Activated T-cell treated with anti-CD3 and anti-CD28 coated beads for 24 hours (primary cell): ENCODE measurements at places on chromosomes 3 and 15.
A peak's percentile ranks its signal among the peaks of the same experiment; 100 is the strongest.

DNA sequence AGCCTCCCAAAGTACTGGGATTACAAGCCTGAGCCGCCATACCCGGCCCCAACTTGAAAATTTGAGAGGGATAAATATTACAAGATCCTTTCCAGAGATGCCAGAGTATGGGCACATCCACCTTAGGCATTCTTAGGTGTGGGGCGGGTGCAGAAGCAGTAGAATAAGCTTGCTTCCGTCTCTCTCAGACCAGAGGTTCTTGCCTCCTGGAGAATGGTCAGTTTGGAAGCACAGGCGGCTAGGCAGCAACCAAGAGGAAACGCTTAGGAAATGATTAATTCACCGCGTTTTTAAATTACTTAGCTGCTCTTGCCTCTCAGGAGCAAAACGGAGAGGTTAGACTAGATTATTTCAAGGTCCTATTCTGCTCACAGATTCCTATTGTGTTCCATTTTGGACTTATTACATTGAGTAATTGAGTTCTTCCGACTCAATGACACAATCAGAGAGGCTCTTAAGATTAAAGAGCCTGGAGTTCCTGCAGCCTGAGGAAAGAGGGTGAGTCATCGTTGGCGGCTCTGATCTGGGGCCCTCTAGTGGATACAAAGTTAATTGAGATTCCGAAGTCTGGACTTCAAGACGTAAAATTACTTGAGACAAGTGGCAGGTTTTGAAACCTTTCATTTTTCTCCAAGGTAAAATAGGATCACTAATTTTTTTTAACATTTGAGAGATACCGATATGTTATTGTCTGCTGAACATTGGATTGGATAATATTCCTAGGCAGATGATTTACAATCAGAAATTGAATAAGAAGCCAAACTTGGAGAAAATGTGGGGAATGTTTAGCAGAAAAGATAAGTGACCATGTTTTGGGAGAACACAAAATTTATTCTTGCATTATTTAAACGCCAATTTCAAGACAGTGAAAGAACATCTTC is 5.8 kb upstream of the TOPAZ1 start:
- peak; percentile 45 for DNase-seq

GRCh38 chr15:28109626-28110455 is 10.7 kb upstream of the OCA2 start:
- DNase-seq = no peak

- no peak for DNase-seq
Measured at GRCh38 chr3:50184242-50184978, 7.0 kb upstream of the GNAT1 start.

DNA sequence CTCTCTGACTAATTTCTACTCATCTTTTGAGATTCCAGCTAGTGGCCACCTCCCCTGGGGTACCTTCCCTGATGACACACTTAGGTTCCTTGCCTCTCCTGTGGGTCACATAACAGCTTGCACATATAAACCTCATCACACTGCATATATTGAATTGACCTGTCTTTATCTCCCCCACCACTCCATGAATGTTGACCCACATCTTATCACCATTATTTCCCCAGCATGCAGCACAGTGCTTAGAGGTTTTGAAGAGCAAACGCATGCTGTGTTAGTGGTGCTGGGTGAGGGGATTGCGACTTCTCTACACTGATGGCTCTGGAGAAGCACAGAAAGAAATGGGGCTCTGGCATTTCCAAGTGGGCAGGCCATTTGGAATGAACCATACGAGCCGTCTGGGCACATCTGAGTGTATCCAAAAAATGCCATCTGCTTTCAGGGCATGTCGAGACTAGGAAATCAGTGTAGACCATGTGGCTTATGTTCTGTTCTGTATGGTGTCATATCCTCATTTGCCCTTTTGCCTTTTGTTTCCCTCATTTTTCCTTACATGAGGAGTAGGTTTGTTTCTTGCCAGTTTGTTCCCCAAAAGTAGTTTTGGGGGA is 333.2 kb upstream of the TRIM42 start:
- no peak for DNase-seq

DNA sequence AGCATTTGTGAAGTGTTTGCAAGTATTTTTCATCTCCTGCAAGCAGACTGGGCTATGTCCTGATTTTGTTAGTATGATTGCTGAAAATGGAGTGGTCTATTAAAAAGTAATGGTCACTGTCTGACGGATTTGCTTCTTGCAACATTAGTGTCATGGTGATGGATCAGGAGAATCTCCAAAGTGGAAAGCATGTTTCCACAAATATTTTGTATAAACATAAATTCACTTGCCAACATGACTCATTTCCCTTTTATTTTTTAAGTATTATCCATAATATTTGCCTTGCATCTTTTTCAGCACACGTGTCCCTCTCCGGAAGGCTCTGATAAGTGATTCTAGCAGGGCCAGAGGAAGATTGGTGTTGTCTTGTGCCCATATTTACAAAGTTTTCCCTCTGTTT is 27.4 kb upstream of the CACNA2D3 start:
- DNase-seq = no peak

DNA sequence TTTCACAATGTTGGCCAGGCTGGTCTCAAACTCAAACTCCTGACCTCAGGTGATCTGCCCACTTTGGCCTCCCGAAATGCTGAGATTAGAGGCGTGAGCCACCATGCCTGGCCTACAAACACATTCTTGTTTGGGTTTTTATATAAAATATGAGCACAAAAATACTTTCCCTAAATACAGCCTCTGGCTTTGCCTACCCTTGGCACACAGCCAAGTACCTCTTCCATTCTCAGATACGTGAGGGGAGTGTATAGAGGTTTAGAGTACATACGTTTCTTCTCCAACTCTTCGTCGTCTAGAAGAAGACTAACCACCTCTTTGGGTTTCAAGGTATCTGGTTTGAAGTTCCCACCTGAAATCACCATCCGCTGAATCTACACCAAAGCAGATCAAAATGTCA is 33.5 kb downstream of the CHAC1 start:
- no peak for DNase-seq

- DNase-seq = no peak
Measured at GRCh38 chr3:17832016-17832415, 89.6 kb upstream of the TBC1D5 start.

DNA sequence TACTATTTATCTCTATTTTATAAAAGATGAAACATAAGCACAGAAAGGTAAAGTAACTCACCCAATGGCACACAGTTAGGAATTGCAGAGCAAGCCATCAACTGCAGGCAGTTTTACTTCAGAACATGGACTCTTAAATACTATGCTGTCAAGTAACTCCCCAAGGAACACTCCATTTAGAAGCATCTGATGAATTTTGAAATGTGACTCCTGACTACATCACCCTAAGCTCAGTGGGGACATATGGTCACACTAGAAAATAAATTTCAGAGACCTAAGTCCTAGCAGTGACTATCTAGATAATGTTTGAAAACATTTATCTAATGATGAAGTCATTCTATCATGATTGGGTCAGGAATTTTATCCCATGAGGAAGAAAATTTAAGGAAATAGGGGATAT is 272.8 kb upstream of the ARRDC4 start:
- no peak for DNase-seq

DNA sequence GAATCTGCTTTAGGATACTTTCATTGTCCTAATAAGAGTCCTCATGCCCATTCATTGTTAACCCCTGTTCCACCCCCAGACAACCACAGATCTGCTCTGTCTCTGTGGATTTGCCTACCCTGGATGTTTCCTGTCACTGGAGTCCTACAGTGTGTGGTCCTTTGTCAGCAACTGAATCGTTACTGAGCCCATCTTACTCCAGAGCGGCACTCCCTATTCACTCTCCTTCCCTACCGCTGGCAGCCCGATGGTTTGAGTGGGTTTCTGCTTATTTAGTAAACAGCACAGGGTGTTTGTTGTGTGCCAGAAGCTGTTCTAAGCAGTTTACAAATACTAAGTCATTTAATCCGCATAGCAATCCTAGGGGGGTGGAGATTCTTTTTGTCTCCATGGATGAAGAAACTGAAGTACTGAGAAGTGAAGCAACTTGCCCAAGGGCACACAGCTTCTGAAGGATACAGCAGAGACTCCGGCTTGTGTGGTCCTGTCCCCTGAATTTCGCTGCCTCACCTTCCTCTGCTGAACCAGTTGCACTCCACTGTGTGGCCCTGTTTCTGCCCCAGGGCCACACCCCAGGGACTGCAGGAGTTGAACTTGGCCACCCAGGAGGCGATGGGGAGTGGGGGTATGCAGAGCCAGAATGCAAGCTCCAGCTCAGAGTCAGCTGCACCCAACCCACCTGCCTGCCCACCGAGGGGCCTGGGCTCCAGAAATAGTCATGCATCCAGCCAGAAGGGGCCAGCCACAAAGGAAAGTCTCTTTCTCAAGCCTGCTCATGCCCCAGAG is 56.5 kb upstream of the SLC6A1 start:
- no peak for DNase-seq

DNA sequence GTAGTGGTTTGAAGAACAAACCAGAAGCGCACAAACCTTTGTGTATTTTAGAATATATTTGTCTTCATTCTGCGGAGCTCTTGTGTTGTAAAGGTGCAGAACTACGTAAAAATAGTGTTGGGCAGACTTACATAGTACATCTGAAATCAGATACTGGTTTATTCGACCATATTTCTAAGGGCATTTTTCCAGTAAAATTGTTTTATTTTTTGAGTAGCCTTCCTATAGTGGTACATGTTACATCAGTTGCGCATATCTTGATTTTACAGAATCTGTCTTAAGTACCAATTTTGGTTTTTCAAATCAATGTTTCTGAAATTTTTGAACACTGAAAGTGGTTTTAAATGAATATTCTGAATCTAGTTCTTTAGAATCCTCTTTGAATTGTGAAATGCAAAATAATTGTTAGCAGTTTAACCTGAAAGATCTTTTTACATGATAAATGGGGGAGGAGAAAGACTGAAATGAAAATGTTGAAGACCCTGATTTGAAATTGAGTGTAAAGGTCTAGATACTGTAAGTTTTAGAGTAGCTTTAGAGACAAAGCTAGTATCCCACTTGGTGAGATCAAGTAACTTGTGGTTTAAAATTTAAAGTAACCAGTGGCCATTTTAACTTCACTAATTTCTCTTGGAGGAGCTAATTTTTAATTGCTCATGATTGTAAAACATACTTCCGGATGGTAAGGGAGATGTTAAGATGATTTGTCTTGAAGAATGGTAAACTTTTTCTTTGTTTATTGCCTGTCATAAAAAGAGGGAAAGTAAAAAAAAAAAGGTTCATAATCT is 15.5 kb upstream of the CHD2 start:
- no peak for DNase-seq

DNA sequence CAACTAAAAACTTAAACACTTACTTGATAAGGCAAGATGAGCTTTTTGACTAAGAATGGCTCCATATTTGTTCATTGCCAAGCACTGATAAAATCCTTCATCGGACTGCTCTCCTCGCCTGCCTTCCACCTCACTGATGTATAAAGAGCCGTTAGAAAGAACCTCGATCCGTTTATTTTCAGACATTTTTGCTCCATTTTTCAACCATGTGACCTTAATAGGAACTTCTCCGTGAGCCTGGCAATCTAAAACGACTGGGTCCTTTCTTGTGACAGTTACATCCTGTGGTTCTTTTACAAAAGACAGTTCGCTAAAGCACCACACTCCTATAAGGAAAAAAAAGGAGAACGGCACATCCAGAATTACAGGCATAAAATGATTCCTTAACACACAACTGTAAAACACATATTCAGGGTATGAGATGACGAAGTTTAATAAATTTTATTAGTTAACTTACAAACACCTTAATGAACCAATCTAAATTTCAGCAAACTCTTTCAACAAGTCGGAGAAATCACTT is 2.5 kb downstream of the PRTG start:
- DNase-seq = no peak

GRCh38 chr15:39919411-39919747 is 687 bp downstream of the GPR176 start:
- DNase-seq = no peak

DNA sequence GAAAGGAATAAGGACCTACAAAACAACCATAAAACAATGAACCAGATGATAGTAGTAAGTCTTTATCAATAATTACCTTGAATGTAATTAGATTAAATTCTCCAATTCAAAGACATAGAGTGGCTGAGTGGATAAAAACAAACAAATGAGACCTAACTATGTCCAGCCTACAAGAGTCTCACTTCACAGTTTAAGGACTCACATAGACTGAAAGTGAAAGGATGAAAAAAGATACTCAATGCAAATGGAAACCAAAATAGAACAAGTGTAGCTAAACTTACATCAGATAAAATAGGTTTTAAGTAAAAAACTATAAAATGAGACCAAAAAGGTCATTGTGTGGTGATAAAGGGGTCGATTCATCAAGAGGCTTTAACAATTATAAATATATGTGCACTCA is 21.9 kb upstream of the NR1I2 start:
- no peak for DNase-seq

DNA sequence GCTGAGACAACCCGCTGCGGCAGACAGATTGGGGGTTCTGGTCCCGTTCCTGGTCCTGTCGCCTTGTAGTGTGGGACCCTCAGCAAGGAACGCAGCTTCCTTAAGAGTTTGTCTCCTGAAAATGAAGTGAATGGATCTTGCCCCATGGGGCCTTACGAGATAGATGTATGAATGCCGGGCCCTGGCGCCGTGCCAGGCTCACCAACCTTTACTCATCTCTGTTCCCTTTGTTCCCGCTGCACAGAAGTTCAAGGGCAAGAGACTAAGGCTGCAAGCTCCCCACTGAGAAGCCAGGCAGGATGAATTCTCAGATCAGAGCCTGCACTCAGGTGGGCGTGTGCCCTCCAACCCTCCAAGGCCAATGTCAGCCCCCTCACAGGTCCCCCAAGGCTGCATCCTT is 162.7 kb upstream of the IQSEC1 start:
- no peak for DNase-seq

DNA sequence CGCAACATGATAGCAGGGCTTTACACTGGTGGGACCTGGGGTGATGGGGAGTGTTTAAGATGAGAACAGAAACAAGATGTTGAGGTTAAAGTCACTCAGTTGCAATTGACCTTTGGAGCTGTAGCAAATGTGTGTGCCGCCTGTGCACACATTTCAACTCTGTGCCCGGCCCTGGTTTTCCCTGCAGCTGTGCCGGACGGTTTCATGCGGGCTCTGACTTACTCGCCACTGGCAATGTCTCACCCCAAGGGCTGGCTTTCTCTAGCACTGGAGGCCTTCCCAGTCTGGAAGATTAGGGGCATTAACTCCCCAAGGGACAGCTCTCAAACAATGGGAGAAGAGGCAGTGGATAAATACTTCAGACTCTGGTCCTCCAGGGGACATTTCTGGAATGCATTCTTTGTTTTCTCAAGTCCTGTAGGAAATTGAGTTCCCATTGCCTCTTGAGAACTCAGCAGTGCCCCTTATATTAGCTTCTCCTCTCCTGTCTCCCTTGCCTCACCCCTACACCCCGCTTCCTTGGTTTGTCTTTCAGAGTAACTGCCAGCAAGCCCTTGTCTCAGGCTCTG is 152.5 kb downstream of the EDEM1 start:
- DNase-seq = no peak
